ENCODE measurements at places on chromosomes 12 and 14.

DNA sequence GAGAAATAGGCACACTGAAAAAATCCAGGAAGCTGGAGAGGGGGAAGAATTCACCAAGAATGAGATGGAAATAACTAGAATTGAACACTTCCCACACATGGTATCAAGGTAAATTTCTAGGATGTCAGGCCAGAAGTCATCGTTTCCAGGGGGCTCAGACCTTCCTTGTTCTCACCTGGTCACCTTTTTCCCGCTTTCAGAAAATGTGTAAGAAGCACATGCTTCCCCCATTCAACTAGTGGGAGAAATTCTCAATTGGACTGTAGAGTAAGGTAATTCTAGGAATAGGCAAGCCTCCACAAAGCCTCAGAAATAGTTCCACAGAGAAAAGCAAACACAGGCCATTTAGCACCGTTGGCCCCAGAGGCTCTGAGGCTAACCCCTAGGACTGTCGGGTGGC is 2.8 kb upstream of the PTMS start:
- DNase-seq = no peak

GRCh38 chr12:92193063-92193462 is 47.4 kb upstream of the BTG1 start:
- DNase-seq = no peak

- DNase-seq = no peak
Observed at GRCh38 chr14:44649061-44649460, 142.0 kb upstream of the FSCB start.

GRCh38 chr14:100234511-100234910 is 4.4 kb upstream of the YY1 start:
- DNase-seq = no peak

GRCh38 chr14:79011091-79011919 is 841.1 kb downstream of the NRXN3 start:
- DNase-seq = no peak

DNA sequence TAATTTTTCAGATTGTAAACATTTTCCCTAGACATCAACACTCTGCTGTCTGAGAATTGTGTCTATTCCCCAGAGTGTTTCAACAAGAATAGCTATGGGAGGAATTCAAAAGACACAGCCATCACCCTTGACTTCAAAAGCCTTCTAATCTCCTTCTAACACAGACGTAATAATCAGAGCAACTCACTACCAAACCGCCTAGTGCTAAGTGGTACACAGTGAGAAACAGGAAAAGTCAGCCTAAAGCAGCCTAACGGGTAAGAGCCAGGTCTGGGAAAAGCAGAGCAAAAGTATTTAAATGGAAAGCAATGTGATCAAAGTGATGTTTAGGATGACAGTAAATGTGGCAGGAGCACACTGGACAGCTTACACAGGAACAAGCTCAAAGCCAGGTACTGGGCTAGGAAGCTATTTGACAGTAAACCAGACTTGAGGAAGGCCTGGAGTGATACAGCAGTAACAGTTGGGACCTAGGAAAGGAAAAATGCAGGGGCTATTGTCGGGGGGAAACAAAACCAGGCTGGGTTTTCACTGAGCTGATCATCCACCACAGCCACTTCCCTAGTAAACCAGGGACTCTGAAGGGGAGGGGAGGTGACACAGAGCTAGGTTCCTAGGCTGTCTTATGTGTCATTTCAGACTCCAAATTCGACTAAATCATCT is 29.4 kb downstream of the CORO1C start:
- no peak for DNase-seq

DNA sequence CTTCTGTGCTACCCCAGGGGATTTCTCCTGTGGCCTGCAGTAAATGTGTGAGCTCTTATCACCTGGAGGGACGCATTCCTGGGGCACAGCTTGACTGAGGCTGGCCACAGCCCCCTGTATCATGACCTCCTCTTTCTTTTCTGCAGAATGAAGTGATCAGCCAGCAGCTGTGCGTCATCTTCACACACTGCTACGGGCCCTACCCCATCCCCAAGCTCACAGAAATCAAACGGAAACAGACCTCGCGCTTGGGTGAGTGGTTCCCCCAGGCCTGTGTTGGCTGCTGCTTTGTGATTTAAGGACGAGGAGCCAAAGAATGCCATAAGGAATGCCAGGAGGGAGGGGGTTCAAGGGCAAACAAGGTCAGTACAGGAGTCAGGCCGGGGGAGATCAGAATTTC is 50.5 kb upstream of the PWP1 start:
- no peak for DNase-seq

DNA sequence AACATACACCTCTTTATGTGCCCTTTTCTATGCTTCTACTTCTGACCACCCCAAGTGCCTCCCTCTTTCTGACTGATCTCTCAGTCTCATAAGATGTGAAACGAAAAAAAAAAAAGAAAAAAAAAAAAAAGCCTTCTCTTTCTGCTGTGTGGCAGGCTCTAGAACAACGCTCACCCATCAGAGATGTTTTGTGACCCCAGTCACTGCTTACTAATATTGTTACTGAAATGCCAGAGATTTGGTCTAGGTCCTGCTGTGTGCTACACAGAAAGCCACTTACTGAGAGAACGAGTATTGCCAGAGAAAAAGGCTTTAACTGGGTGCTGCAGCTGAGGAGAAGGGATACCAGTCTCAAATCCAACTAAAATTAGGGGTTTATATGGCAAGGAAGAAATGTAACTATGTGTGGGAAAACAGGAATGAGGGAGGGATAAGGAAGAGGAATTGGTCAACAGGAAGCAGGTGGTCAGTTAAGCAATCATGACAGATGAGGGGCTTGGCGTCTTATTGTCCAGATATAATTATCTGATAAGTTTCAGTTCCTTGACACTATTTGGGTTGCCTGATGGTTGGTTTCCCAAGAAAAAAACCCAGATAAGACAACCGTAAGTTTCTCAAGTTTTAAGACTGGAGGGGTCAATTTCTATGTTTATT is 149.0 kb downstream of the NAV3 start:
- no peak for DNase-seq

DNA sequence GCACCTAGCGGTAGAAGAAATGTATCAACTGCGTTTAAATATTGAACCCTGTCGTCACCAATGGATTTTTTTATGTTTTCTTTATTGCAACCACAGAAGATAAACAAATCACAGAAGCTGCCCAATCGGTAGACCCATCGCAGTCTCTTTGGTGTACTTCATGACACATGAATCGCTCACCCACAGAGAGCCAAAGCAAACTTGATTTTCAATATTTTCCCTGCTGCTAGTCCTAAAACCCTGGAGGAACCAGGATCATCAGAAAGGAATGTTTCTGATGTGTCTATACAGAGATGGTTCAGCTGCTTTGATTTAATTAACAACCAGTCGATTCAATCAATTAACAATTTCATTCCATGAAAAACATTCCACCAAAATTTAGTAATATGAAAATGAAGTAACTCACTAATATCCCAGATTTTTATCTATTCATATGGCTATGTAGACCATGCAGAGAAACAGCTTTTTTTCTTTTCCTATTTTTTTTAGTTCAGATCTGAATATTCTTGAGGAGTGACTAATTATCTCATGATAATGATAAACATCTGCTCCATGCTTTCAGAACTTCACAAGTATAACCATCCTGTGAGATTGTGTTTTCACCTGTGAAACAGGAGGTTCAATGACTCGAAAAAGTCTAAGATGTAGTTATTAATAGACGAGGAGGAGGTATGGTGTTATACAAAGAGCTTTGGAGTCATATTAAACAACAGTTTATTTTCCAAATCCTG is 46.1 kb downstream of the DIO2 start:
- no peak for DNase-seq

GRCh38 chr14:35121026-35121886 is 534 bp downstream of the PPP2R3C start:
- no peak for DNase-seq

GRCh38 chr12:47276621-47277309 is 197.0 kb upstream of the AMIGO2 start:
- DNase-seq = no peak

DNA sequence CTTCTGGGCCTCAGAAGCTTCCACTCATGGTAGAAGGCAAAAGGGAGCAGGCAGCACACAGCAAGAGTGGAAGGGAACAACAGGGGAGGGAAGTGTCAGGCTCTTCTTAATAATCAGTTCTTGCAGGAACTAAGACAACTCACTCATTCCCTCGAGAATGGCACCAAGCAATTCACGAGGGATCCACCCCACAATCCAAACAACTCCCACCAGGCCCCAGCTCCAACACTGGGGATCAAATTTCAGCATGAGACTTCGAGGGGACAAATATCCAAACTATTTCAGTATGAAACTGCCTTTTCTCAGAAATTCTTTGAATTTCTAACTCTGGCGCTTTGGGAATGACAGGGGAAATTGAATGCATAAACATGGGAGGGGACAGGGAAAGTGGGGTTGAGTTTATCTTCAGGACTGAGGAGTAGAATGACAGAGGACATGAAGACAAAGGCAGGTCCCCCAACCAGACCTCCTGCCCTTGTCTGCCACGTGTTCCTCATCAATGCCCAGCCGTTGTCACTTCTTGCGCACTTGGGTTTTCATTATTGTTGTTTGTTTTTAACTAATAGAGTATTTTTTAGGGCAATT is 24.6 kb upstream of the APOF start:
- no peak for DNase-seq

GRCh38 chr12:41943671-41944070 is 201.0 kb downstream of the GXYLT1 start:
- DNase-seq = no peak

- no peak for DNase-seq
Observed at GRCh38 chr12:27555925-27556778, 32.1 kb downstream of the PPFIBP1 start.

DNA sequence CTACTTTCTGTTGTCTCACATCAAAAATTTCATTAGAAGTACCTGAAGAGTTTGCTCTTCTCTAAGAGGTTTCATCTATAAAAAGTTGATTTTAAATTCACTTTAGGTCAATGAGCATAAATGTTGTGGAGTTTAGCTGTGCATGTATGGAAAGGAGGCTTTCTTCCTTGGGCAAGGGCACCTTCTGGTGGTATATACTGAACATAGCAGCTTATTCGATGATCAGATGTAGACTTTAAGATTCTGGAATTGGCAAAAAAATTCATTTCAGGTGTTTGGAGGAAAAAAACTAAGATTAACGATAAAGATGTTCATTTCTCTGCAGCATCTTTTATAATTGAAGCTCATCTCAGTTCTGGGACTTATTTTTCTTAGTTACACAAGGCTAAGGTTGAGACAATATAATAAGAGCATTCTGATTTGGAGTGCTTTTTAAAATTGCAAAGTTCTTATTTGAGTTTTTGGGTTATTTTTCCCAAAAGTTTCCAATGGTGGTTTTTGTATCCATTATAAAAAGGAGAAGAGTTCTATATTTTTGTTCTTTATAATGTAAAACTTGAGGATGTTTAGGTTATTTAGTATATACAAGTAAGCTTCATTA is 46.8 kb downstream of the TMEM117 start:
- DNase-seq = no peak

DNA sequence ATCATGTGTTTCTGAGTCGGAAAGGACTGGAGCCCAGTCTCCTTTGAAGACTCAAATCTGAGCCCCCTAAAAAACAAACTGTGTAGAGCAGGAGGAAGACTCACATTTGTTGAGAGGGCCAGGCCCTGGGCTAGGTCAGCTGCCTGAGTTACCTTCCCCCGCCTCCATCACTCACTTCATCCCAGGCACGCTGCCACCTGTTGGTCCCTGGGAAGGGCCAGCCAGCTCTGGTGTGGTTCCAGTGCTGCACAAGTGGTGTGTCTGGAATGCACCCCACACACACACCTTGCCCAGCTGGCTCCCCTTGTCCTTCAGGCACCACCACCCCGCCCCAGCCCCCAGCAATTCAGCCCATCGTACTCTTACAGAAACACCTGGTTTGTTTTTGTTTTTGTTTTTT is 9.0 kb downstream of the MVK start:
- DNase-seq = no peak

- no peak for DNase-seq
Observed at GRCh38 chr12:9340422-9341259, 132.4 kb upstream of the PZP start.

DNA sequence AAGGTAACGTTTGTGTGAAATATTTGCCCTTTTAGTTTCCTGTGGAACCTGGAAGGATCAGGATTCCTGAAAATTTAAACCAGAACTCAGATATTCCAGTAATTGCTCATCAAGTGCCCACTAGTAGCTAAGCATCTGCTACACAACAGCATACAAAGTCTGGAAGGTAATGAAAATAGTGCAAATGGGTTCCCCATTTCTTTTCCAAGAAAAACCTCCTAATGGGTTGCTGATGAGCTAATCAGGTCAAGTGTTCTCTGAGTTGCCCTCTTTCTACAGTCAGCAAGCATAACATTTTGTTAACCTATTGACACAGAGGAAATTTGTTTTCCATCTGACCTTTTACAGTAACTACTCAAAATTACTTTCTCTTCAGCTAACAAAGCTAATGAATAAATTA is 83.6 kb upstream of the PMCH start:
- DNase-seq = no peak

- no peak for DNase-seq
Observed at GRCh38 chr12:43329375-43329774, 222.6 kb downstream of the ADAMTS20 start.

DNA sequence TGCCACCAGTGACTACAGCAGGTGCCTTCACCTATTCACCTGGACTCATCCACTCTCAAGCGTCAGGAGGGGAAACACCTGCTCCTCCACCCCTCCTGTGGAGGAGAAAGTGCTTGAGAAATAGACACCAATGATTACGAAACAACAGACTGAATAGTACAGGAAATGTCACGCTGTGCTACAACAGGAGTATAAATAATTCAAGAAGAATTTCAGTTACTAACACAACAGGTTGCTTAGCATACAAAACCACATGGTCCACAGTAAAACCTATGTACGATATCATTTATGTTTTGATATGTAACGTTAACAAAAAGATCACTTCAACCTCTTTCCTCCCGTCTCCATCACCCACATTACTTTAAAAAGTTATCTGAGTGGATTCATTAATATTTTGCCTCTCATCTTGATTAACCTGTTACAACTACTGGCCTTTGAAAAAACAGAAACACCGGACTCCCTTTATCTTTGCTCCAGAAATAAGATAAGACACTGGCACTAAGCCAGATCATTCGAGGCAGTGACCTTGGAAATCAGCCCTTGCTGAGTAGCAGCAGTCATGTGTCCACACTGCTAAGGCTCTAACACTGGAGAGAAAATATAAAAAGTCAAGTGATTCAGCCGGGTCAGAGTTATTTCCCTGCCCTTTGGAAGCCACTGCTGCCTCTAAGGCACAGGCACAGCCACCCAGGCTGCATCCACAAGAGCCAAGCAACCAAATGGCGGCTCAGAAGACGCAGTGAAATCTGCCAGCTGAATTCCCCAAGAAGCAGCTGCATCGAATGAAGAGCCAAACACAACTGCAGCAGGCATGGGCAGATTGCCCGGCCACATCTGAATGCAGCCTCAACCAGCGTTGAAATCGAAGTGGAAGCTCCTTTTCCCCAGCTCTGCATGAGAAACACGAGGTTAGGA is 40.9 kb downstream of the NT5DC3 start:
- DNase-seq = no peak

DNA sequence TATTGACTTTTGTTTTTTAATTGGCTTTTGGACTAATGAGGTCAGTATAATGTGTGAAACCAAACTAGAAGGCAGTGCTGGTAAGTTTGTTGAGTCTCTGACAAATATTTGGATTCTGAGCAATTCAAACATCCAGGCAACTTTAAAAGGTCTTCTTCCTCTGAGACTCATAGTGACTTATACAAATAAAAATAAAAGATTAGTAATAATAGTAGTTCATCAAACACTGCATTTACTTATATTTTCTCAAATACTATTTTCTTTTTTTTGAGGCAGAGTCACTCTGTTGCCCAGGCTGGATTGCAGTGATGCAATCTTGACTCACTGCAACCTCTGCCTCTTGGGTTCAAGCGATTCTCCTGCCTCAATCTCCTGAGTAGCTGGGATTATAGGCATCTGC is 337.9 kb downstream of the DAD1 start:
- no peak for DNase-seq

- DNase-seq = peak; percentile 79
Observed at GRCh38 chr14:24634158-24634557, at the start of gene GZMB. Gene GZMB (minus strand): TSS chr14:24634190. CDS start chr14:24634160, 30 bp downstream.
